ENCODE measurements at places on chromosomes 4 and X. TPM values are rescaled to one million over a fixed set of nuclear protein-coding genes. Genes with fewer than 3 reads are reported as not detected.

- H3K4me1 ChIP-seq: no peaks in the 10 kb centered on the region
- H3K36me3 ChIP-seq: no peaks in the 10 kb centered on the region
- peaks cover 6% of the 10 kb centered on the region for H3K27me3 ChIP-seq
- no peak overlapping the region for H3K27ac ChIP-seq
- no peak for DNase-seq
These were observed 3.5 kb downstream of the ZAR1 start for GRCh38 chr4:48493452-48494100.

GRCh38 chr4:99572527-99573240 lies 1.9 kb upstream of the MTTP start:
- DNase-seq: no peak
- peak overlapping the region; percentile 87 for H3K27ac ChIP-seq
- peak overlapping the region; percentile 43 for H3K4me3 ChIP-seq
- no peaks in the 10 kb centered on the region for H3K27me3 ChIP-seq

GRCh38 chrX:154603438-154604430 lies 15.3 kb downstream of the CTAG1B start:
- H3K4me1 ChIP-seq: no peaks in the 10 kb centered on the region
- no peak for DNase-seq
- no peaks in the 10 kb centered on the region for H3K27me3 ChIP-seq
- no peaks in the 10 kb centered on the region for H3K36me3 ChIP-seq

- no peak for DNase-seq
- no peaks in the 10 kb centered on the region for H3K27me3 ChIP-seq
These were observed 99.2 kb upstream of the ARSJ start for GRCh38 chr4:114078636-114079035.

GJB1 gene
- total RNA-seq: 47.8 TPM

DNA sequence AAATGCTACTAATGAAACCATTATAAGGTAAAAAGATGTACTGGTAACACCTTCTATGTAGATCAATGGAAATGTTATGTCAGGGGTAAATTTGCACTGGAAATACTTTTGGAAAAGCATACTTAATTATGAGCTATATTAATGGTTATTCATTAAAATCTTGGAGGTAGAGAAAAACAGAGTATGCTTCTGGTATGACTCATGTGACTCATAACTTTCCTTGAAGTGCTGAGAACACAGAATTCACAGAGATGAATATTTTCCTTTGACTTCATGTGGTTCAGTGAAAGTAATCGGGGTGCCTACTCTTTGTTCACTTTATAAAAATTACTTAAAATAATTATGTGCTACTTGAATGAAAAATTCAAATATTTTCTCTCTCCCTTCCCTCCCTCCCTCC lies 254.2 kb downstream of the KCTD8 start:
- H3K36me3 ChIP-seq: no peaks in the 10 kb centered on the region
- no peak overlapping the region for H3K4me3 ChIP-seq
- no peak for DNase-seq
- H3K27me3 ChIP-seq: no peaks in the 10 kb centered on the region
- H3K4me1 ChIP-seq: no peaks in the 10 kb centered on the region

DNA sequence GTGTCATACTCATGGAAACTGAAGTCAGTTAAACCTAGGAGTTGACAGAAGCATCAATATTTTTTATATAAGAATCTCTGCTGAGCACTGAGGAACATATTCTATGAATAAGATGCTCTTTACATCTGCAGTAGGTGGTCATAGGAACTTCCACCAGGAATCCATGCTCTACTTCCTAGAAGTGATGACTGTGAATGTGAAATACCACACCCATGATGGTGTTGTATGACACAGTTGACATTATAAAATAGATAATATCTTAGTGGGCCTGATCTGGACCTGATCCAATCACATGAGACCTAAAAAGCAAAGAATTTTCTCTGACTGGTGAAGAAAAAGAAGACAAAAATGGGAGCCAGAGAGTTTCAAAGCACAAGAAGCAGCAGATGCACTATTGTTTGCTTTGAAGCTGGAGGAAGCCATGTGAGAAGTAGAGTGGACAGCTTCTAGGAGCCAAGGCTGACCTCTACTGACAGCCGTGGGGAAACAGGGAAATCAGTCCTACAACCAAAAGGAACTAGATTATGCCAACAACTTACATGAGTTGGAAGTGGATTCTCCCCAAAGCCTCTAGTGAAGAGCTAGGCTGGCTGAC lies 68.6 kb upstream of the HS3ST1 start:
- no peak for DNase-seq
- H3K4me1 ChIP-seq: no peaks in the 10 kb centered on the region
- H3K36me3 ChIP-seq: no peaks in the 10 kb centered on the region
- H3K27ac ChIP-seq: no peak overlapping the region

GRCh38 chr4:128528793-128529553 lies 241.4 kb upstream of the PGRMC2 start:
- H3K36me3 ChIP-seq: no peaks in the 10 kb centered on the region
- no peak overlapping the region for H3K27ac ChIP-seq
- H3K4me1 ChIP-seq: no peaks in the 10 kb centered on the region

ADGRL3 gene
- total RNA-seq: 0.04 TPM

ARSJ gene
- not detected for total RNA-seq

GSX2 gene
- total RNA-seq: not detected

- no peaks in the 10 kb centered on the region for H3K36me3 ChIP-seq
- DNase-seq: no peak
- H3K27ac ChIP-seq: no peak overlapping the region
- H3K4me1 ChIP-seq: no peaks in the 10 kb centered on the region
- H3K4me3 ChIP-seq: no peak overlapping the region
These were observed 48.4 kb downstream of the ARHGAP10 start for GRCh38 chr4:147780137-147780777.
